ENCODE measurements at places on chromosomes 6 and 20.

DNA sequence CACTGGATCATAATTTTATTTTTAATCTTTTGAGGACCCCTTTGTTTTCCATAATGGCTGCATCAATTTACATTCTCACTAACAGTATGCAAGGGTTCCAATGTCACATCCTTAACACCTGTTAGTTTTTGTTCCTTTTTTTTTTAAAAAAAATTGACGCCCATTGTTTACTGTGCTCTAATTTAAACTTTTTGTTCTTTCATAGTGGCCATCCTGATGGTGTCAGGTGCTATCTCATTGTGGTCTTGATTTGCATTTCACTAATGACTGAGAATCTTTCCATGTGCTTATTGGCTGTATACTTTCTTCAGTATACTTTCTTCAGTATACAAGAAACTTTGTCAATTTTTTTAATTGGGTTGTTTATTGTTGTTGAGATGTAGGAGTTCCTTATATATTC is 347.0 kb downstream of the RNGTT start:
- H3K27ac ChIP-seq, result no peak overlapping the region
- H3K4me3 ChIP-seq, result no peak overlapping the region
- no peaks in the 10 kb centered on the region for H3K27me3 ChIP-seq

GRCh38 chr20:3887876-3888620 is 1.1 kb upstream of the PANK2 start:
- H3K4me3 ChIP-seq, result peak overlapping the region; percentile 82
- peak overlapping the region; percentile 91 for H3K27ac ChIP-seq
- peaks cover 20% of the 10 kb centered on the region for H3K4me1 ChIP-seq
- H3K36me3 ChIP-seq, result no peaks in the 10 kb centered on the region
- no peaks in the 10 kb centered on the region for H3K27me3 ChIP-seq

DNA sequence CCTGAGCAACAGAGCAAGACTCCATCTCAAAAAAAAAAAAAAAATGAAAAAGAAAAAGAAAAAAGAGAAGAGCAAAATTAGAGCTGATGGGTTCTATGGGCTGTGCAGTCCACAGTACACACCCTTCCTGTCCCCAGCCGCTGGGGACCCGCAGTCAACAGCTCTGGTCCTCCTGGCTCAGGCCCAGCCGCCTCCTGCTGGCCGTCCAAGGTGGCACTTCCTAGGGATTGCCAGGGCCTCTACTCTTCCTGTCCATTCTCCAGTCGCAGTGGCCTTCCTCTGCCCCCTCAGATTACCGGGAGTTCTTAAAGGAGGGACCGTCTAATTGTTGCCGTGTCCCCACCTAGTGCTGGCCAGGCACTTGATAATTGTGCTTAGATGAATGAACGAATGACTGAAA is 41.7 kb downstream of the TMEM242 start:
- H3K27ac ChIP-seq, result no peak overlapping the region
- no peaks in the 10 kb centered on the region for H3K36me3 ChIP-seq
- DNase-seq, result no peak
- no peak overlapping the region for H3K4me3 ChIP-seq

GRCh38 chr6:154157082-154157481 is 118.0 kb downstream of the OPRM1 start:
- peak; percentile 23 for DNase-seq
- H3K36me3 ChIP-seq, result peaks cover 24% of the 10 kb centered on the region

- H3K4me3 ChIP-seq, result no peak overlapping the region
- no peak overlapping the region for H3K27ac ChIP-seq
- no peak for DNase-seq
- peaks cover 7% of the 10 kb centered on the region for H3K27me3 ChIP-seq
- no peaks in the 10 kb centered on the region for H3K36me3 ChIP-seq
Measured at GRCh38 chr6:129133770-129134192, 250.8 kb downstream of the LAMA2 start.

- no peaks in the 10 kb centered on the region for H3K27me3 ChIP-seq
- DNase-seq, result no peak
- H3K4me1 ChIP-seq, result no peaks in the 10 kb centered on the region
Measured at GRCh38 chr20:6942266-6942665, 174.8 kb downstream of the BMP2 start.

DNA sequence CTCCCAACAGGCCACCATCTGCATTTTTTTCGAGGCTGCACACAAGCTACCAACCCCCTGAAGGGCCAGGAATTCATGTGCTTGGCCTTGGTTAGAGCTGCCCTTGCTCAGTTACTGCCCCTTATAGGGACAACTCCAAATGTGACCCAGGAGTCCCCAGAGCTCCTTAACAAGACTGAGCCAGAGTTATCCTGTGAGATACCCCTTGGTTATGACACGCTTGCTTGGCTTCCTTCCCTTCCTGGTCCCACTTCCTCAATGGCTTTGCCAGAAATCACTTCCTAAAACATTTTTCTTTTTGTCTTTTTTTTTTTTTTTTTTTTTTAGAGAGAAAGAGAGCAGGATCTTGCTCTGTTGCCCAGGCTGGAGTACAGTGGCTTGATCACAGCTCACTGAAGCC is 8.9 kb downstream of the TREM1 start:
- H3K4me1 ChIP-seq, result no peaks in the 10 kb centered on the region
- no peak overlapping the region for H3K4me3 ChIP-seq
- no peak overlapping the region for H3K27ac ChIP-seq
- H3K36me3 ChIP-seq, result no peaks in the 10 kb centered on the region
- DNase-seq, result no peak
- H3K27me3 ChIP-seq, result no peaks in the 10 kb centered on the region

DNA sequence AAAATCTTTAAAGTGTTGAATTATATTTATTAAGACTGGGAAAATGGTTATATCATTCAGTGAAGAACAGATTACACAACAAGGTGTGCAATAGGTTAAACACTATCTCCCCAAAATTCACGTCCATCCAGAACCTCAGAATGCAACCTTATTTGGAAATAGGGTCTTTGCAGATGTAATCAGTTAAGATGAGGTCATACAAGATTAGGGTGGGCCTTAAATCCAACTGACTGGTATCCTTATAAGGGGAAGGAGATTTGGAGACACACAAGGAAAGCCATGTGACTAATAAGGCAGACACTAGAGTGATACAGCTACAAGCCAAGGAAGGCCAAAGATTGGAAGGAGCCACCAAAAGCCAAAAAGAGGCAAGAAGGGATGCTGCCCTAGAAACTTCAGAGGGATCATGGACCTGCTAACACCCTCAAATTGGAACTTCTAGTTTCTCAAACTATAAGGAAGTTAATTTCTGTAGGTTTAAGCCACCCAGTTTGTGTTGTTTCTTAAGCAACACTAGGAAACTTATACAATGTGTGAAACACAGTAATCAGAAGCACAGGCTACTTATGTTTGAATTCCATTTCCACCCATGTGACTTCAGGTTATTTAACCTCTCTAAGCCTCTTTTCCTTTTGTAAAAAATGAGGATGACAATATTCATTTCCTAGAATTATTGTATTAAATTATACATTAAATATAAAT is 16.9 kb downstream of the ILRUN start:
- DNase-seq, result no peak
- H3K4me1 ChIP-seq, result peaks cover 11% of the 10 kb centered on the region
- H3K36me3 ChIP-seq, result no peaks in the 10 kb centered on the region

DNA sequence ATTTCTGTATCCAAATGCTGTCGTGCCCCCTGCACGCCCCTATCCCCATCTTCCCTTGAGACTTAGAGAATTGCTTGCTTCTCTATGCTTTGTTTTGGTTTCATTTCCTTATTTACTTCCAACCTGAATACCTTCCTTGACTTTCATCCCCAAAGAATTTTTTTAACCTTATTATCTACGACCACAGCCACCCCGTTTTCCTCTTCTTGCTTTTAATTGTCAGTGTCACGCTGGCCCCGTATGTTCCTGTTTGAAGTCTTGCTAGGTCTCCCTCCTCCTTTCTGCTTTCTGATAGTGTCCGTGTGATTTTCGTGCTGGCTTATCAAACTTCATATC is 40.1 kb downstream of the RNF217 start:
- H3K27ac ChIP-seq, result no peak overlapping the region
- no peaks in the 10 kb centered on the region for H3K36me3 ChIP-seq
- H3K4me1 ChIP-seq, result no peaks in the 10 kb centered on the region
- H3K27me3 ChIP-seq, result no peaks in the 10 kb centered on the region

DNA sequence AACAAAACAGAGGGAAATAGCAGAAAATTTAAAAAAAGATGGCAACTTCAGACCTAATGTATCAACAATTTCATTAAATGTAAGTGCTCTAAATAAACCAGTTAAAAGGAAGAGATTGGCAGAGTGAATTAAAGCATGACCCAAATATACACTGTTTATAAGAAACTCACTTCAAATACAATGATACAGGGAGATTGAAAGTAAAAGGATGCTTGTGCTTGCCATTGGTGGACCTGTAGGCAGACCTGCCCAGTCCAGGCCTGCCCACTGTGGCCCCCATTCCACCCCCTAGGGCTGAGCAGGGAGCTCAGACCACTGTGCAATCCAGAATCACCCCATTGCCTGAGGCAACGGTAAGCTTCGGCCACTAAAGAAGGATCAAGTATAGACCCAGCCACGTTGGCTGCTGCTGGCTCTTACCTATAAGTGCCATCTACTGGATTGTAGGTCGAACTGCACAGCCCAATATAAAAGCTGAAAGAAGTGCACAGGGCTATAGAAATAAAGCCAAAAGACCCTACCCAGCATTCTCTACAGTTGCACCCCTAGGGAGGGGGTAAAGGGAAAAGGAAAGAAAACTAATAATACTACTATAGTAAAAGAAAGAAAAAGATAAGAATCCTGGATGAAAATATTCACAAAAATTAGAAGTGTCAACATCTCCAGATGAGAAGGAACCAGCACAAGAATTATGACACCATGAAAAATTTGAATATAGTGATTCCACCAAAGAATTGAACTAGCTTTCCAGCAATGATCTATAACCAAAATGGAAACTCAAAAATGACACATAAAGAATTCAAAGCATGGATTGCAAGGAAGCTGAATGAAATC is 36.1 kb downstream of the PSMB1 start:
- no peaks in the 10 kb centered on the region for H3K27me3 ChIP-seq
- H3K36me3 ChIP-seq, result no peaks in the 10 kb centered on the region
- no peak overlapping the region for H3K27ac ChIP-seq
- no peaks in the 10 kb centered on the region for H3K4me1 ChIP-seq
- peak overlapping the region; percentile 45 for H3K4me3 ChIP-seq
- peak; percentile 51 for DNase-seq

Data from naive thymus-derived CD4-positive, alpha-beta T cell (primary cell).